ENCODE measurements at places on chromosomes 6 and 20.
A peak's percentile ranks its signal among the peaks of the same experiment; 100 is the strongest.

DNA sequence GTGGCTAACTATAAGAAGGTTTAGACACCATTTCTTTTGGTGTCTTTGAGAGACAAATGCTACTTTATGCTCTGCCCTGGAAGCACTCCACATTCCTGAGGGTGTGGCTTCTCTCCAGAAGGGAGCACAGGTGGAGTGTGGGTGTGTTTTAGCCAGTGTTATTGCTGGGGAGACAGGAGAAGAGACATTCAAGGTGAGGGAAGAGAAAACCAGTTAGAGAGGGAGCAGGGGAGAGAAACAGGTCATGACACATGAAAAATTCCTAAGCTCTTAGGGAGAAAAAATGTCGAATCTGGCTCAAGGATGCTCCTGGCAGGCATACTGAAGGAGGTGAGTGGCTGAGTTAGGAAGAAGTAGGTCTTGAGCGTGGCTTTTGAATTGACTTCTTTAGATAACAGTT is 292.8 kb downstream of the CLIC5 start:
- DNase-seq = no peak

- DNase-seq = peak; percentile 46
Observed at GRCh38 chr6:8110117-8110721, 7.9 kb upstream of the EEF1E1 start.

GRCh38 chr20:64148581-64148980 is 15.7 kb upstream of the MYT1 start:
- no peak for DNase-seq

DNA sequence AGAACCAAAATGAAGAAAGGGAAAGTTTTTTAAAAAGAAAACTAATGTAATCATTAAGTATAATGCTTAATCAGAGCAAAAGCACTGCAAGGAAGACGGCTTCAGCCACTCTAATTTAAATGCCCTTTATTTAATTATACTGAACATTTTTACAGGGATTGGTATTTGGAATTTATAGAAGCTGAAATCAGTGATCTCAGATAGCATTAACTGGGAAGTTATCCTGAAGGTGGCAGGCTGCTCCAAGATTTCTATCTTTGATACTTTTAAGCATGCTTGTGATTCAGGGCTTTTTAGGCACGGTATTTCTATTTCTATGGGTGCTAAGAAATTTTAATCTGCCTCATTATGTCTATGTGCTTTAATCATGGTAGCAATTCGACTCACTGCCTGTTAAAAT is 1.3 kb upstream of the NDUFAF4 start:
- DNase-seq = peak; percentile 32

GRCh38 chr6:14276667-14277404 is 159.3 kb downstream of the CD83 start:
- DNase-seq = peak; percentile 64

GRCh38 chr20:35561671-35562070 is 19.8 kb downstream of the ERGIC3 start:
- no peak for DNase-seq

- DNase-seq = no peak
Observed at GRCh38 chr6:128759901-128760300, 123.0 kb upstream of the LAMA2 start.

GRCh38 chr6:108119769-108120141 is 45.2 kb upstream of the OSTM1 start:
- DNase-seq = no peak

- no peak for DNase-seq
Observed at GRCh38 chr6:126701676-126702560, 362.0 kb downstream of the CENPW start.

DNA sequence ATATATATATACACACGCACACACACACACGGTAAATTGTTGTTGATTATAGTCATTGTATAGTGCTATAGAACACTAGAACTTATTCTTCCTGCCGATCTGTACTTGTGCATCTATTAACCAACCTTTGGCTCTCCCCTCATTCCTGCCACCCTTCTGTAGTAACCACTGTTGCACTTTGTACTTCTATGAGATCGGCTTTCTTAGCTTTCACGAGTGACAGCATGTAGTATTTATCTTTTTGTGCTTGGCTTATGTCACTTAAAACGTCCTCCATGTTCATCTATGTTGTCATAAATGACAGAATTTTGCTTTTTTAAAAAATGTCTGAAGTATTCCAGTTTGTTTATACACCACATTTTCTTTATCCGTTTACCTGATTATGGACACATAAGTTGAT is 20.9 kb upstream of the DYNLRB1 start:
- DNase-seq = no peak

- no peak for DNase-seq
Observed at GRCh38 chr20:33351696-33352095, 49.6 kb downstream of the CDK5RAP1 start.

DNA sequence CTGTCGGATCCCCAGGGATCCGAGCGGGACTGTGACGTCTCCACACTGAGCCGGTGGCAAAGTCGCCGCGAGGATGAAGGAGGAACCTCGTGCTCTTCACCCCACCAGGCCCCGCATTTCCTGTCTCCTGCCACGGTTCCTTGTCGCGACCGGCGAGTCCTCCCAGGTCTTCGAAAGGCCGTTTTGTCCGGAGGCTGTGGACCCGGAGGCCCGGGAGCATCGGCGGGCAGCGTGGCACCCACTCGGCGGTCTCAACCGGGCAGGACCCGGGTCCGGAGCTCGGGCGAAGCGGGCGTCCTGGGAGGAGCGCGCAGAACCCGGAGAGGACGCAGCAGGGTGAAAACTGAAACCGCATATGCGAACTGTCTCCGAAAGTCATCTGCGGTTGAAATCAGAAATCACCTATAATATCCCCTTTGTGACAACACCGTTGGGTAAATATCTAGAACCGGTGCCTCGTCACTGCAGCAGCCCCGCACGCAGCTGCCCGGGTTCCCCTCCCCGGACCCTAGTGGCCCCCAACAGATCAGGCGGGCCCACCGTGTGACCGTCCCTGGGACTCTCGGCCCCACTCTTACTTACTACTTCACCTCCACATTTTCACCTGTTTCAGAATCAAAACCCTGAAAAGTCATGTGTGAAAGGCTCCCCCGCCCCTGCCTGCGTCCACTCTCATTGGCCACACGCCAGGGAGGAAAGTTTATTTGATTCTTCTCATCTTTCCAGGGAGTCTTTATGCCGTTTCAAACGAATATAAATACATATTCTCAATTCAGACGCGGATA is 3.1 kb upstream of the ULBP2 start:
- DNase-seq = peak; percentile 85

DNA sequence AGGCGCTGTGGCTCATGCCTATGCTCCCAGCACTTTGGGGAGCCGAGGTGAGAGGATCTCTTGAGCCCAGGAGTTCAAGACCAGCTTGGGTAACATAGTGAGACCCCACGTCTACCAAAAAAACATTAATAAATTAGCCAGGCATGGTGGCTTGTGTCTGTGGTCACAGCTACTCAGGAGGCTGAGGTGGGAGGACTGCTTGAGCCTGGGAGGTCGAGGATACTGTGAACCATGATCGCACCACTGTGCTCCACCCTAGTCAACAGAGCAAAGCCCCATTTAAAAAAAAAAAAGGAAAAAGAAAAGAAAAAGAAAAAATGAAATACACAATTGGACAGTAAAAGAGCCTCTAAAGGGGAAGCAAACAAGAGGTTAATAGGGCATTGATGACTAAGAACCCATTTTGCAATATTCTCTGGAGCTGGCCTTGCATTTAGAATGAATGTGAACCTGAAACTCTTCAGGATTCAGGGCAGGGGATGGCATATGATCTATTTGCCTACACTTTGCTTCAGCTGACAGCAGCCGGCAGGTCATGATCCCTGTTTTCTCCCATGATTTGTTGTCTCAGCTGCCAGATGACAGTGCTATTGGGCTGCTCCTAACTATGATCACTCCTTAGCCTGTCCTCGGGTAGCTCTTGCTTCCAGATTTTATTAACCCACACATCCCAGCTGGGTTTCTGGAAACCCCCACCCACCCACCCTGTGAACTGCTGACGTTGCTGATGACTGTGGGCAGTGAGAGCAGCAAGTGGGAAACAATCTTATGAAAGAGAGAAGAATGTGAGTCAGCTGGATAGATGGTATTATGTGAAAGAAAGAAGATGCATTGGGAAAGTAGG is 83.8 kb upstream of the ELOVL5 start:
- DNase-seq = no peak

DNA sequence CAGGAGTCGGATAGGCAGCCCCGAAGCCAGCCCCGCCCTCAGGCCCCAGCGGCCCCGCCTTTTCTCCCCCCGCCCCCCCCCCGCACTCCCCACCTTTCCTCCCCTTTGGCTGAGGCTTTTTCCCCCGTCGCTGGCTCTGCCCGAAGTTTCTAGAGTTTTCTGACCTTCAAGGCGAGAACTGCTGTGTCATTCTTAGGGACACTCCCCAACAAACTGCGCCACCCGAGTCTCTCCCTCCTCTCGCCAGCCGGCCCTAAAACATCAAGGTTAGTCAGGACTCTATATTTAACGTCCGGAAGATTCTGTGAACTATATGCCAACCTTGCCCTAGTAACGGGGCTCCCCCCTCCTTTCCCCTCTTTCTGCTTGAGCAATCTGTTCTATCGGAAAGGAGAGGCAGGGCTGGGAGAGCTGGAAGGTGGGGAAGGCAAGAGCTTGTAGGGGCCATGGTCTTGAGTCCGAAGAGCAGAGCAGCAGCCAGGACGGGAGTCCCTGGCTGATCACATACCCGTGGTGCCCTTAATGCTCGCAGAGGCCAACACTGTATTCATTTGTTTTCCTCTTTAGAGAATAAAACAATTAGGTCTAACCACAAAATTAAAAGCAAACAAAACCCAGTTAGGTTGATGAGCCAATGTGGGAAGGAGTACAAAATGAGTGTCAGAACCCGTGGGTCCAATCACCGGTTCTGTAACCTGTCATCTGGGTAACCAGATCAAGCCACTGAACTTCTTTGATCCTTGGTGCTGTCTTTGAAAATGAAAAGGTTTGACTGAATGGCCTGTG is 5.3 kb upstream of the HSPA1B start:
- DNase-seq = peak; percentile 73

DNA sequence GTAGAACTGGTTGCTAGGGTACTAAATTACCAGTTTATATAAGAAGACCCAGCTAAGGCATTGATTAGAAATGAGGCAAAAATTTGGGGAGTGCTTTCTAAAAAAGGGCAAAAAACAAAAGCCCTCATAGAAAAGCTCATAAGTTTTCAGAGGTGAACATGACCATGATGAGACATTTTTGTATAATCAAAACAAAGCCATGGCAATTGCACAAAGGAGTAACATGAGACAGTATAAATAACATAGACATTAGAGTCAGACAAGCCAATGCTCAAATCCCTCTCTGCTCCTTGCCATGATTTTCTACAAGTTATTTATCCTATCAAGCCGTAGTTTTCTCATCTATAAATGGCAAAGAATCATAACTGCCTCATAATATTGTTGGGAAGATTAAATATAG is 112.2 kb upstream of the ADTRP start:
- DNase-seq = no peak

GRCh38 chr20:52959125-52959524 is 13.0 kb upstream of the TSHZ2 start:
- DNase-seq = peak; percentile 13

- DNase-seq = peak; percentile 37
Observed at GRCh38 chr6:2028457-2029038, 216.9 kb downstream of the GMDS start.

- DNase-seq = no peak
Observed at GRCh38 chr6:166691746-166692145, 64.7 kb upstream of the RPS6KA2 start.

DNA sequence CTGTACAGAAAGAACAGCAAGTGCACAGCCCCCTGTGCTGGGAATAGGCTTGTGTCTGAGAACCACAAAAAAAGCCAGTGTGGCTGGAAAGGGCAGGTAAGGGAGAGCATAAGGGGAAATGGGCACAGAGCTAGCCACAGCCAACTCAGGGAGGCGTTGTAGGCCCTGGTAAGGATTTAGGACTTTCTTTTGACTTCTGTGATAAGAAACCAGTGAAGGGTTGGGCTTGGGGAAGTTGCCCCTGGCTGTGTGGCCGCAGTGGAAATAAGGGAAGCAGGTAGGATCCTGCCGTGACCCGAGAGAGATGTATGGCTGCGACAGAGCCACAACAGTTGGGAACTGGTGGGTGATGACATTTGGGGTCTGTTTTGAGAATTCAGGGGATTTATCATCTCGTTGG is 30.0 kb upstream of the PHACTR2 start:
- no peak for DNase-seq

- DNase-seq = no peak
Observed at GRCh38 chr6:169899481-169900145, 148.2 kb downstream of the ERMARD start.

DNA sequence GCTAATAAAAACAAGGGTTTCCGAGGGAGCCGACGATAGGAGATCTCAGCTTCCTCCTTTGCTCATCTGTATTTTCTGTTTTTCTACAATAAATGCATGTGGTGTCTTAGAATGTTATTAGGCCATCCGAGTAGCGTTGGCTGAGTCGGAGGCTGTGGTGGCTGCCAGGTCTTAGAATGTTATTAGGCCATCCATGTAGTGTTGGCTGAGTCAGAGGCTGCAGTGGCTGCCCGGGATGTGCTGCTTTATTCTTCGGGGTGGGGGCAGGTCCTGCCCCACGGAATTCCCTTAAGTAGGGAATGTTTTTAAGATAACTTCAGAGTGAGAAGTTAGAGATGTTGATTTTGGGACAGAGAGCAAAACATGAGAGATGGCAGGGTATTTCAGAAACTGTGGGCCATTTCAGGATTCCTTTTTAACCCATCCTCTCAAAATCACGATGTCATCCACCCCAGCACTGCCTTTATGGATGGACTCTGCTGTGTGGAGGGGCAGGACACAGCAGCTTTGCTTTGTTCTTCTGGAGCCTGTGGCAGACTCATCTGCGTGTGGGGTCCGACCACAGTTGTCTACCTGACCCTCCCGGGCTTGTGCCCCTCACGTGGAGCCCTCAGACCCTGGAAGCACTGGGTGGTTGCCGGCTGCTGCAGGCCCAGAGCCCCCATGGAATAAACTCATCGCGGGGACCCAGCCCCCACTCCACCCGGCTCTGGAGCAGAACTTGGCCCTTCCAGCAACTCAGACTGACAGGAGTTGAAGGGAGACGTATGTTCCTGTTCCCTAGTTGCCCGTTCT is 20.4 kb downstream of the OSBPL2 start:
- no peak for DNase-seq

DNA sequence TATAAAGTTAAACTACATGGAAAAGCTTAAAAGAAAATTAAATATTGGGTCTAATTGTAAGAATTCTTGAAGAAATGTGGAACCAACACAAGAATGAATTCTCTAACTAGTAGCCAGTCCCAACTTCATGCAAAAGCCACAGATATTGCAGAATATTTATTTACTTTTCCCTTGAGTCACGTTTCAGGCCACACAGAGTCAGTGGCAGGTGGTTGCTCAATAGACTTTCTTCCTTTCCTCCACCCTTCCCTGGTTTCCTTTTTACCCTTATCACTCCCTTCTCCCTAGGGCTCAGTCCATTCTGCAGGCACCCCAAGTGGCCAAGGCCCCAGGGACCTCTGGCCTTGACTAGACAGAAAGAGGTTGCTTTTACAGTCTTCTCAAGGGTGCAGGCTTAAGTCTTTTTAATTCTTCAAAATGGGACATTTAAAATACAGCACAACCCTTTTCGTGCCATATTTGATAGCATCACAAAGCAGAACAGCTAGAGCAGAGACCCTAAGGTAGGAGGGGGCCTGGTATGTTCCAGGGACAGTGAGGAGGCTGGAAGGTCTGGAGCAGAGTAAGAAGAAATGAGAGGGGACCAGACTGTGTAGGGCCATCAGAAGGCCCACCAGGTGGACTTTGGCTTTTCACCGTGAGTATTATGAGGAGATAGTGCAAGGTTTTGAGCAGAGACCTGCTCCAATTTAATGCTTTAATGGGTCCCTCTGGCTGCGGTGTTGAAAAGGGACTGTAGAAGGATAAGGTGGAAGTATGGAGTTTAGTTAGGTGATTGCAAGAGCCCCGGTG is 65.0 kb downstream of the HDDC2 start:
- DNase-seq = no peak
